ENCODE measurements at places on chromosomes 7 and 10.

DNA sequence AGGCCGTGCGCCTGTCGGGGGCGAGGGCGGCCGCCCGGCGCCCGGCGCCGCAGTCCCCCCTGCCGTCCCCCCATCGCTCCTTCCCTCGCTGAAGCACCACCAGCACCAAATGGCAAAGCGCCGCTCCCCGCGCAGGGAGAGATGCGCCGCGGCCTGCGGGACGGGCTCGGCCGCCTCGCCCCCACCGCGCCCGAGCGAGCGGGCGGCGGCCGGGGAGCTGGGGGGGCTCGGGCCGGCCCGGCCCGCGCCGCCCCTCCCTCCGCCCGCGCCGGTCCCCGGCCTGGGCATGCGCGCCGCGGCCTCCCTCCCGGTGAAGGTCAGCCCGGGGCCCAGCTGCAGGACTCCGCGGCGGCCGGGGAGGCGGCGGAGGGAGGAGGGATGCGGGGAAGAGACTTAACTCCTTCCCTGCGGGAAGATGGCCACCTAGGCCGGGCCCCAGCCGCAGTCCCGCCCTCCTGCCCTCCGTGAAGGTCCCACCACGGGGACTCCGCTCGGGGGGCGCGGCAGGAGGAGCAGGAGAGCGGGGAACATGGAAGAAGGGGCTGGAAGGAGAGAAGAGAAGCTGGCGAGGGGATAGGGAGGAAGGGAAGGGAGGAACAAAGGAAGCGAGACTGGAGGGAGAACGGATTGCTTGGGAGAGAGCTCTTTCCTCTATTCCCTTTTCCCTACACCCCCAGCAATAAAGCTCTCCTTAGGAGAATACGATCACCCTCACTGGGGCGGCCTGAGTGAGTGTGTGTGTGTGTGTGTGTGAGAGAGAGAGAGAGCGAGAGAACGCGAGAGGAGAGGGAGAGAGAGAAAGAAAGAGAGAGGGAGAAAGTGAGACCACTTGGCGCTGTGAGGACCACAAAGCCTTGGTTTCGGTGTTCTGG, 3.4 kb upstream of the SMARCD3 start:
- peak; percentile 60 for DNase-seq

DNA sequence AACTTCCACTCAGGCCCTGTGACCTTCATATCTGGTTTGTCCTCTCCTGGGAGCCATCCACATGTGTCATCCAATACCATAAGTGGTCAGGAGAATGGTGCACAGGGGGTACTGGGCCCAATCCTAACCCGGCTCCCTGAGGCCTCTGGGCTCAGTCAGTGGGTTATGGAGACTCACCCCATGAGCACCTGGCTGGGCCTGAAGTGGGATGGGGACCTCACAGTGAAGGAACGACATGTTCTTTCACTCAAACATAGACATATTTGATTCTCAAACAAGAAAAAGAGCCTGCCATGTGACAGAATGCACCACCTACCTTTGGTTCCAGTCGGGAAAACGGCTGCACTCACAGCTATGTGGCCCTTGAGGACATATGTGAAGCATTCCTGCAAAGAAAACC, 51.8 kb downstream of the XPNPEP1 start:
- DNase-seq, result no peak

- no peak for DNase-seq
Observed at GRCh38 chr7:34019301-34019790, 114.0 kb downstream of the BMPER start.

GRCh38 chr7:106138776-106139175, 26.7 kb upstream of the SYPL1 start:
- DNase-seq, result no peak

GRCh38 chr10:2933519-2933918, 133.8 kb upstream of the PFKP start:
- DNase-seq, result no peak

DNA sequence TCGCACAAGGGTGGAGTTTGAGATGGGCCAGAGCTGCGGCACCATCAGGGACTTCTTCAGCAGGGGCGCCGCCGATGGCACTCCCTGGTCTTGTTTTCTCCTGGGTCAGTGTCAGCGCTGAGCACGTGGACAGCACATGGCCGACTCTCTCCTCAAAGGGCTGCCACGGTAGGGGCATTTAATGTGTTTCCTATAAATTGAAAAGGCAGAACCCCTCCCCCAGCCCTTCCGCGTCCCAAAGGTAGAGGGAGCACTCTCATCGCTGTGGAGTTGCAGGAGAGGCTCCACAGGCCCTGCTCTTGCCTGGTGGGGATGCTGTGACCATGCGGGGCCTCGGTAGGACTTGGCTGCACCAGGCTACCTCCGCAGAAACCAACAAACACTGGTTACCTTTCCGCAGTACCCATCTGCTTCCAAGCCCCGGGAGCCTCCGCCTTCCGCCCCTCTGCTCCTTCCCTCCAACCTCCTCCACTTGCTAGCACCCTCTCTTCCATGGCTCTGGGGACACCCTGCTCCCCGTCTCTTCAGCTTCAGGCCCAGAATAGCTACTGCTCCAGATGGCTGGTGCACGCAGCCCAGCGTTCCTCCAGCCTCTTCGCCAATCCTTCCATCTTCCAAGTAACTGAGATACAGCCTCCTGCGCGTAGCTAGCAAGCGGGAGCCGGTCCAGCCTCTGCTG, 166.3 kb upstream of the ADCY1 start:
- no peak for DNase-seq

GRCh38 chr7:35734001-35734483, 39.1 kb upstream of the HERPUD2 start:
- no peak for DNase-seq

- DNase-seq, result no peak
Observed at GRCh38 chr10:47358457-47358856, 10.3 kb downstream of the RBP3 start.

DNA sequence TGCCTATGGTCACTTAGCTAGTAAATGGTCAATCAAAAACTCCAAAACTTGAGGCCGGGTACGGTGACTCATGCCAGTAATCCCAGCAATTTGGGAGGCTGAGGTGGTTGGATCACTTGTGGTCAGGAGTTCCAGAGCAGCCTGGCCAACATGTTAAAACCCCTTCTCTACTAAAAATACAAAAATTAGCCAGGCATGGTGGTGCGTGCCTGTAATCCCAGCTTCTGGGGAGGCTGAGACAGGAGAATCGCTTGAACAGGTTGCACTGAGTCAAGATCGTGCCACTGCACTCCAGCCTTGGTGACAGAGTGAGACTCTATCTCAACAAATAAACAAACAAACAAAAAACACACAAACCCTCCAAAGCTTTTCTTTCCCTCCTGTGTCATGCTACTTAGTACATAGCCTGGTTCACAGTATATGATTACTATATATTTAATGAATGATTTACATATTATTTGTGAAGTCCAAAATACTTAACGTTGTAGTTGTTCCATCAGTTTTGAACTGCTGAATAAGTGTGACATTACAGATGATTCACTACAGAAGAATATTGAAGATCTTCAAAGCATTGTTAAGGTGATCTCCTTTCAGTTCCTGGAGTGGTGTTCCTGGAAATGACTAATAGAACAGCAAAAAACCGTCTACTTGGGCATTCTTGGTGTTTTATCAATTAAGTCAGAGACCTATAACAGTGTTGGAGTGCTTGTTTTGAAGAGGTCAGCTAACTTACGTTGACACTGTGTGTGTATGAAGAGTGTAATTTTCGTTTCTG, 72.9 kb downstream of the ADK start:
- DNase-seq, result no peak

DNA sequence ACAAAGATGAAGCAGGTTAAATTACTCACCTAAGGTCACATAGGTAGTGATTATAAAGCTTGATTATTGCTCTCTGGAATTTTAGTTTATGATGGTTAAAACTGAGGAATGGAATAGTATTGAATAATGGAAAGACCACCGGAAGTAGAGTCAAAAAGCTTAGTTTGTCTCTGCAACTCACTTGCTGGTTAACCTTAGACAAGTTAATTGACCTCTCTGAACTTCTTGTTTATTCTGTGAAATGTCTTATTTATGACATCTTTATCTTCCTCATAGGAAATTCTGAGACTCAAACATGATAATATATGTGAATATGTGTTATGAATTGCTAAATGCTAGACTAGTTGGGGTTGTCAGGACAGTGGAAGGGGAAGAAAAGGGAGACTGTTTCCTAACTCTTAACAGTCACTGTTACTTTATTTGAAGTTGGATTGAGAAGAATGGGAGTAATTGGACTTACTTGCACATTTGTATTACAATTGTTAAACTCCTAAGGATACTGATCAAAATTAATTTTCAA, 9.6 kb downstream of the DLD start:
- DNase-seq, result no peak

DNA sequence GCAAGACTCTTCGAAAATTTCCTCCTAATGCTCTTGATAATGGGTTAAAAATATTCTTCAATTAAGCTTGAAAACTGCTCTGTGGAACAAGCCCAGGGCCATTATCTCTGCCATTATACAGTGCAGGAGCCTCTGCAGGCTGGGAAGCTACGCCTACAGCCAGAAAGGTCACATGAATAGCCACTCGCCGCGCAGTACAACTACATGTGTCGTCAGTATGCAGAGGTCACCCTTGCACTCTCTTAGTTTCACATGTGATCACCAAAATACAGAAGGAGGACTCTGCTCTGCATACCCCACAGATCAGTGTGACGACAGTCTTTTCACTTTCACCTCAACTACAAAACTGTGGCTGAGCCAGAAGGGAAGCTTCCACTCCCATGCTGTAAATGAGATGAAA, 141.8 kb upstream of the C1QL3 start:
- DNase-seq, result no peak

DNA sequence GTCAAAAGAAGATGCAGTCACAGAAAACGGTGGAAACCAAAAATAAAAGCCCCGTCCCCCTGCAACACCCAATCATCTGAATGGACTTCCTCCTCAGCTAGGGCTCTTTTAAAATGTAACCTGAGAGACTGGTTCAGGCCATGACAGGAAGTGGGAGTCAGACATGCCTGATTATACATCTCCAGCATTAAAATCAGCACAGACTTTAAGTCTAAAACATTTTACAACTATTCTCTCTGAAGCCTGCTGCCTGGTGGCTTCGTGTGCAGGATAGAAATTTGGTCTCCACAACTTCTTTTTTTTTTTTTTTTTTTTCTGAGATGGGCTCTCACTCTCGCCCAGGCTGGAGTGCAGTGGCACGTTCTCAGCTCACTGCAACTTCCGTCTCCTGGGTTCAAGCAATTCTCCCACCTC, 30.3 kb downstream of the HACD1 start:
- no peak for DNase-seq

DNA sequence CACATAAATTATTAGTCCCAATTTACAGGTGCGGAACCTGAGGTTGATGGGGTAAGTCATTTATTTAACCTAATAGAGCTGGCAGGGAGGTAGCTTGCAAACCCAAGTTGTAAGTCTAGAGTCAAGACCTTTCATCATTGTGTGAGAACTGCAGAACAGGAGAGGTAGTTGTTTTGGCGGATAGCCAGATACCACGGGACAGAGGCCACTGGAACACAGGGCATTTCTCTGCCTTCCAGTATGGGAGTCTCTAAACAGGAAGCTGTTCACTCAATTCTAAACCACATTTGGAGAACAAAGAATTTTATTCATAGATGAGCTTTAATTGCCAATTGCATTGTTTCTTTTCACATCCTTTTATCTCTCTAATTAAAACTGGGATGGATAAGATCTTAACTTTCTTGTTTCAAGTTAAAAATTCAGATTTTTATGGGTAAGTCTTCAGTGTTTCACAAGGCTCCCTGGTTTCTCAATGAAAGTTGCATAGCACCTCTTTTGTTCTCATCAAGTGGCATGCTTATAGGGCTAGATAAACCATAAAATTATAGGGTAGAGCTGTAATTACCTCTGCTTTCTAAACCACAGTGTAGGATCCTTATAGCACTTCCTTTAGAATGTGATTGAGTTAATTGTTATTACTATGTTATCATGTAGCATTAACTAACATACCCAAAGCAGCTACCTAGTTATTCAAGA, 489.0 kb downstream of the GATA3 start:
- DNase-seq, result no peak

DNA sequence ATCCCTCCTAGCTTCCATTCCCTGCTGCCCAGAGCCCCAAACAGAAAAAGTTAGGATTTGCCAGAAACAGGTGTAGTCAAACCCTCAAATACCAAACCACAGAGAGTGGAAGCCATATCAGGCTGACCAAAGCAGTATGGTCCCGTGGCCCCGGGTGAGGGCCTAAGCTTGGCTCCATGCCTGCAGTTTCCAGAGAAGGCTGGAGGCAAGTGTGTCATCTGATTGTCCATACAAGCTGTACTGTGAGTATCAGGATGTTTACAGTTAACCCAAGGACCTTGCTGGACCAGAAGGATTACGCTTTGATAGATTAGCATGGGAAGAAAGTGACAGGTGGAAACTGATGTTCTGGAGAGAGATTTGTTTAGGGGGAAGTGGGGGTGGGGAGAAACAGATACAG, 96.3 kb downstream of the PRKAG2 start:
- no peak for DNase-seq

DNA sequence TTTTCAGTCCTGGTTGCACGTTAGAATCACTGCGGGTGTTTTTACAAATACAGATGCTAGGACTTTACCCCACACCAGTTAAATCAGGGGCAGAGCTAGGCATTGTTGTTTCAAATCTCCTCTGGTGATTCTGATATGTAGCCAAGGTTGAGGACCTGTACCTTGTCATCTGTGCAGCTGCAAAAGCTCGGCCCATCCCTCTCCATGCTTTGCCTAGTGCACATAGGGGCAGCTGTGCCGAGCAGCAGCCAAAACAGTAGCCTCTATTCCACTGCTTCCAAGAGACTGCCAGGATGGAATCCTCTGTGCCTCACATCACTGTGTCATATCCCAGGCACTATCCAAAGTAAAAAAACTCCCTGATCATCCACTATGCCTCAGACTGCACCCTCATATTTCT, 181.3 kb downstream of the CDK14 start:
- no peak for DNase-seq

DNA sequence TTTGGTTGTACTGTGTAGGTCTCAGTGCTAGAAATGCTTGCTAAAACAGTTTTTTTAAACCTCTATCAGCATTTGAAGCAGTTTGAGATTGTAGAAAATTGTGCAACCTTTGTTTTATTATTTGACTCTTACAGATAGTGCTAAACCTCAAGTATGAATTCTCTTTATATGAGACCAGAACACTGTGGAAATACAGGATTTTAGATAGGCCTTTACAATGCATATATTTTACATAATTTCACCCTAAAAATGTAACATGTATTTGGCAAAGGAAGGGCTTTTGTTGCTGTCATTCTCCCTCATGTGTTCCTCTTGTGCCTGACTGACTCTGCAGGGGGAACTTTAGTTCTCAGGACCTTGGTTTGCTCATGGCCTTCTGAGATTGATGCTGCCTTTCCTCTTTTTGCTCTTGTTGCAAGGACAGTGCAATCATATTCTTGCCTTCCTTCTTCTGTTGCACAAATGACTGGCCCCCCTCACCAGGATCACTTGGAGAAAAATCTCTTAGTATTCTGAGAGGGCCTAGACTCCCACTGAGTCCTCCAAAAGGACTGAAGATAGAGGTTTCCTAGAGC, 188.7 kb downstream of the PPP1R9A start:
- DNase-seq, result no peak

- no peak for DNase-seq
Observed at GRCh38 chr10:91343010-91343409, 67.1 kb upstream of the HECTD2 start.

DNA sequence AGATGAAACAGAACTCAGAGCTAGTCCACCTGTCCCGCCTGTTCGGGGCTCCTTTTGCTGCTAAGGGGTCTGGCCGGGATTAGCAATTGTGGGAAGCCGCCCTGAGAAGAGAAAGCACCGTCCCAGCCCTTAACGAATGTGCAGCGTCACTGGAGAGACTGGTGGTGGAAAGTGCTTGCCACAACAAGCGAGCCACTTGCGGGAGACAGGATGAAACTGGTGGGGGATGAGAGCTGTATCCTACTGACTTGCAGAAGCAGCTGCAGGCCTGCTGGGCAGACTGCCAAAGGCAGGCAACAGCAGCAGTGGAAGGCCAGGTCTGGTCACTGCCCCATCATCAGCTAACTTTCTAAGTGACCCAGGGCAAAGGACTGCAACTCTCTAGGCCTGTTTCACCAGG, 95.4 kb downstream of the FAM53B start:
- no peak for DNase-seq

Measured in NCI-H526 treated with DMSO at 0.1 percent for 48 hours (cell line).